ENCODE measurements at places on chromosomes 5 and 9.

GRCh38 chr5:76083555-76084495 lies 642 bp downstream of the SV2C start:
- DNase-seq, result no peak

DNA sequence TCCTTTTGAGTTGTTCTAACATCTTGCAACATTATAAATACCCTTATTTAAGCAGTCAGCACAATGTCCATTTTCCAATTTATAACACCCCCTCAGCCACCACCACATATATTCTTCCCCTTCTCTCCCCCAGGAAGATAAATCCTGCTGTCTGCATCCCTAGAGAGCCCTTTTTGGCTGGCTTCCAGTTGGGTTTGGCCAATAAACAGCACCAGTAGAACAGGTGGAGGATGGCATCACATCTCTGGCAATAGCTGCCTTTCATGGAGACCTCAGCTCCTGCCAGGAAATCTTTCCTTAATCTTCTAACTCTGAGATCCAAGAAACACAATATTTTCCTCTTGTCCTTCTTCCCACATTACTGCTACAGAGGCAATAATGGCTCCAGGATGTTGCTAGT lies 53.7 kb downstream of the TRIM36 start:
- DNase-seq, result no peak

DNA sequence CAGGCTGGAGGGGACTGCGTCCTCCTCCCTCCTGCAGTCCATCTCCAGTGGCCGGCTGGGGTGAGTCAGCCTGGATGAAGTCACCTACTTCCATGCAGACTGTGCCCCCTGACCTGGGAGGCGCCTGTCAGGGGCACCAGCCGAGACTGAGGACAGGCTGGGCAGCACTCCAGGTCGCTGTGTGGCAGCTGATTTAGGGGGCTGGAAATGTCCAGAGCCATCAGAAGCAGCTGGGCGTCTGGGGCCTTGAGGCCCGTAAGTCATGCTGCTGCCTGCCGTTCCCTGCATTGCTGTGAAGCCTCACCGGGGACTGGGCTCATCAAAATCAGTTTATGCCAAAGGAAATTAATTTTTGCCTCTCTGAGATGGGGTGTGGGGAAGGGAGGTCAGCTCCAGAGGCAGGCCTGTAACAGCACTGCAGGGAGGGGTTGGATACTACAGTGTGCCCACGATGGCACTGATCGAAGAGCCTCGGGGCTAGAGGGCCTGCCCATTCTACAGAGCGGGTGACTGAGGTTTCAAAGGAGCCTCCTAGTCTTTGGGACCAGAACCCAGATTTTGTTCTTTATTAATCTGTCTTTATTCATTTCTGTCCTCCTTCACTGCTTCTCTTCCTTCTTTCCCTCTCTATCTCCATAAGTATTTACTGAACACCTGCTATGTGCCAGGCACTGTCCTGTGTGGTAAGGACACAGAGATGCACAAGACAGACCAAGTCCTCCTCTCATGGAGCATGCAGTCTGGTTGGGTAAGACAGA lies 70.4 kb upstream of the PSD2 start:
- no peak for DNase-seq

DNA sequence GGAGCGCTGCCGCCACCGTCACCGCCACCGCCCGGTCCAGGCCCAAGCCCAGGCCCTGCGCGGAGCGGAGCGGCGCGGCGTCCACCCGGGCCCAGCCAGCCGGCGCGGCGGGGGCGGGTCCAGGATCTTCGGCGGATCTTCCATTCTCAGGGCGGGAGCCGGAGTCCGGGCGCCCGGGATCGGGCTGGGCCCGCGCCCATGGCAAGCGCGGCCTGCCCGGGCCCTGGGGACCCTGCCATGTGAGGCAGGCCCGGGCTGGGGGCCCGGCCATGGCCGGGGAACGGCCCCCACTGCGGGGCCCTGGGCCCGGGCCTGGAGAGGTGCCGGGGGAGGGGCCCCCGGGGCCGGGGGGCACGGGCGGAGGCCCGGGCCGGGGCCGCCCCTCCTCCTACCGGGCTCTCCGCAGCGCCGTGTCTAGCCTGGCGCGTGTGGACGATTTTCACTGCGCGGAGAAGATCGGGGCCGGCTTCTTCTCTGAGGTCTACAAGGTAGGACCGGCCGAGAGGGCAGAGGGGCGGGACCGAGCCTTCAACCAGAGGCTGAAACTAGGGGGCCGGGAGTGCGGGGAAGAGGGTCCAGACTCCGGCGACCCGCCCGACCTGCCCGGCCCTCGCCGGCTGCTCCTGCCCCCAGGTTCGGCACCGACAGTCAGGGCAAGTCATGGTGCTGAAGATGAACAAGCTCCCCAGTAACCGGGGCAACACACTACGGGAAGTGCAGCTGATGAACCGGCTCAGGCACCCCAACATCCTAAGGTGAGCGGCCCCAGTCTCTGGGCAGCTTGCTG lies 482 bp downstream of the TESK1 start:
- DNase-seq, result peak; percentile 9

- no peak for DNase-seq
Observed at GRCh38 chr5:107396351-107396690, 274.4 kb downstream of the EFNA5 start.

GRCh38 chr9:4538621-4539020 lies 48.4 kb downstream of the SLC1A1 start:
- DNase-seq, result no peak

Data from CD8-positive, alpha-beta T cell (primary cell).